NCI-H460 (cell line): ENCODE measurements at places on chromosomes 1 and 21.
A peak's percentile ranks its signal among the peaks of the same experiment; 100 is the strongest.

DNA sequence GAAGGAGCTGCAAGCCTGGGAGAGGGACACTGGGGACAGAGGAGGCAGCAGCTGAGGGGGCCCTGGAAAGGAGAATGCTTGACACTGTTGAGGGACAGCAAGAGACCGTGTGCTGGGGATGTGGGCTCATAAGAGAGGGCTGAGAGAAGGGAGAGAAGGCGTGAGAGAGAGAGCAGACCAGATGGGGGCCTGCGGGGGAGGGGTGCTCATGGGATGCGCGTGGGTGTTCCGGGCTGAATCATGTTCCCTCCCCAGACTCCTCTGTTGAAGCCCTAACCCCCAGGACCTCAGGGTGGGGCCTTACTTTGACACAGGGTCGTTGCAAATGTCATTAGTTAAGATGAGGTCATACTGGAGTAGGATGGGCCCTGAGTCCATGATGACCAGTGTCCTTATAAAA is 40.8 kb downstream of the NTPCR start:
- no peak for DNase-seq

DNA sequence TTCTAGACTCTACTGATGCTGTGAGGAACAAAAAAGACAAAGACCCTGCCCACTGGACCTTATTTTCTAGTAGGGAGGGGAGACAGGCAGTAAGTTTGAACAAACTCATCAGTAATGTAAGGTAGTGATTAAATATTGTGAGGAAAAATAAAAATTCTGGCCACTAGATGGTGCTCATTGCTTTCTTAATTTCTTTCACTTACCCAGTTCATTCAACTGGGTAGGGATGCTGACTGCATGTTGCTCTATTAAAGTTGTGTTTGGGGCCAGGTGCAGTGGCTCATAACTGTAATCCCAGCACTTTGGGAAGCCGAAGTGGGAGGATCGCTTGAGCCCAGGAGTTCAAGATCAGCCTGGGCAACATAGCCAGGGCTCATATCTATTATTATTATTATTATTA is 6.3 kb upstream of the KYAT3 start:
- DNase-seq: peak; percentile 65

DNA sequence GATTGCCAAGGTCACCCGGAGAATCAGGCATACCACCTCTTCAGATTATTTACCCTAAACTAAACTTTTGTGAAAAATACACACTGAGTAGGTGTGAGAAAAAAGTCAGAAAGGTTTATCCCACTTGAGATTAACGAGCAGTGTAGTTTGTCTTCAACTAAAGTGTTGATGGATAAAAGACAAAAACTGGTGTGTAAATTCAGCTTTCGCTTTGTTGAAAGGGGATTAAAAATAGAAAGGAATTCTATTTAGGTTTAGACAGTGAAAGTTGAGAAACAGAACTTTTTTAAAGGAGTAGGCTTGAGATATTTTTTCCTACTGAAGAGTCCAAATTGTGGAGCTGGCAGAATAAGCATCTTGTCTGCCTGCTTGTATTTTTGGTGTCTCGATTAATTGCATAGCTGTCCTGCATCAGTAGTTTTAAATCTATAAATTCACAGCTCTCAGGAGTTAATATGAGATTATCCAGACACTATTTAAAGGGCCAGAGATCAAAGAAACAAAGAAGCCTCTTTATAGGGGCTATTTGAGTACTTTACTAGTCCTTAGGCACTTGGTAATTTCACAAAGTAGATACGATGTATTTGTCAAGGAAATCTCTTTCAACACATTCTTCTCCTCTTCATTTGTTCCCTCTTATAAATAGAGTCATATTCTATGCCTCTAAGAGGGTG is 46.7 kb upstream of the RABGAP1L start:
- DNase-seq: no peak

- no peak for DNase-seq
Observed at GRCh38 chr1:224069138-224069537, 44.8 kb upstream of the FBXO28 start.

- DNase-seq: no peak
Observed at GRCh38 chr1:82790556-82790955, 989.8 kb downstream of the ADGRL2 start.

DNA sequence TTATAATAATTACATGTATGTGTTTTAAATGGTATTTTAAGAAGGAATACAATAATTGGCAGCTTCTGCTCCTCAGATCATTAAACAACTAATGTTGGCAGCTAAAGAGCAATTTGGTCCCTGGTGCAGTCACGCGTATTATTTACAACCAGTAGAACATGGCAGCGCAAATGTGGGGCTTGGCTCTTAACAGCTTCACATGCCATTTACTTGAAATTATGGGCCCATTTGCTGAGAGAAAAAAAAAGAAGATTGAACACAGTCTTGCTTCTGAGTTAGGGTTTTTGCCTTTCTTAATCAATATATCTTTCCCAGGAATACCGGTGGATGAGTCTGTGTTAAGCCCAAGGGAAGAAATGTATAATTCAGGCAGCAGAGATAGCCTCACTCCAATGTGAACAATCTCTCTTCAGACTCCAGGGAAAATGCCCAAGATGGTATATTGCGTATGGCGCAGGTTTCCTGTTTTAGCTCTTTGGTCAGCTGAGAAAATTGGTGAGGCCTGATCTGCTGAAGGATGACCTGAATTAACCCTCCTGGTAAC is 174.5 kb downstream of the DISC1 start:
- DNase-seq: no peak

GRCh38 chr1:167621780-167622313 is 8.2 kb upstream of the RCSD1 start:
- no peak for DNase-seq

- no peak for DNase-seq
Observed at GRCh38 chr1:43550598-43551246, 20.0 kb downstream of the PTPRF start.

GRCh38 chr1:248834343-248834940 is 3.6 kb upstream of the ZNF672 start:
- no peak for DNase-seq

- no peak for DNase-seq
Observed at GRCh38 chr1:25568090-25568833, 24.9 kb downstream of the LDLRAP1 start.

DNA sequence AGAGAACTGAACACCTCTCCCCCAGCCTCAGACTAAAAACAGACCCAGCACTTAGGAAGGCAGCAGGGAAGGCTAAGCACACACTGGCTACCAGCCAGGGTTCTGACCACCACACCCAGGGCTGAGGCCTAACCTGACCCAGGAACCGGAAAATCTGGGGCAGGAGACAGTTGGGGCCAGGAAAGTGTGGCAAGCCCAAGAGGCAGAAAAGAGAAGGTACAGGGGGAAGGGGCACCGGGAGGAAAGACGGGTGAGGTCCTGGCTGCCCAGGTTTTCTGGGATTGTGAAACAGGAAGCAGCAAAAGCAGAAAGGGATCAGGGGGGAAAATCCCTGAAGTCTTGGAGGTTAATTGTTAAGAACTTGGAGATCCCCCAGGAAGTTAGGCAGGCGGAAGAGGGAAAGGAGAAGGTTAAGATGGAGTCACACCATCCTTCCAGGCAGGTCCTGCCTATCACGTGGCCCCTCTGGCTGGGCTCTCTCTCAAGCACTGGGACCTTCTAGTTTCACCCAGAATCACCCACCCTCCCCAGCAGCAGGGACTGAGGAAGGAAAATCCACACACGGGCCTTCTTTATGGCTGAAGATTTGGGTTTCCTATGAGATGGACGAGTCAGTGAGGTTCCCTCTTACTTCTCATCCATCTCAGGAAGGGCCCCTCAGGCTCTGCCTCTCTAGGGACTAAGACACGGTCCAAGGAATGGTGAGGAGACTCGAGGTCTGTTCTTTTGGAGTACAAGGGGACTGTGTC is 2.6 kb downstream of the HDGF start:
- DNase-seq: no peak

DNA sequence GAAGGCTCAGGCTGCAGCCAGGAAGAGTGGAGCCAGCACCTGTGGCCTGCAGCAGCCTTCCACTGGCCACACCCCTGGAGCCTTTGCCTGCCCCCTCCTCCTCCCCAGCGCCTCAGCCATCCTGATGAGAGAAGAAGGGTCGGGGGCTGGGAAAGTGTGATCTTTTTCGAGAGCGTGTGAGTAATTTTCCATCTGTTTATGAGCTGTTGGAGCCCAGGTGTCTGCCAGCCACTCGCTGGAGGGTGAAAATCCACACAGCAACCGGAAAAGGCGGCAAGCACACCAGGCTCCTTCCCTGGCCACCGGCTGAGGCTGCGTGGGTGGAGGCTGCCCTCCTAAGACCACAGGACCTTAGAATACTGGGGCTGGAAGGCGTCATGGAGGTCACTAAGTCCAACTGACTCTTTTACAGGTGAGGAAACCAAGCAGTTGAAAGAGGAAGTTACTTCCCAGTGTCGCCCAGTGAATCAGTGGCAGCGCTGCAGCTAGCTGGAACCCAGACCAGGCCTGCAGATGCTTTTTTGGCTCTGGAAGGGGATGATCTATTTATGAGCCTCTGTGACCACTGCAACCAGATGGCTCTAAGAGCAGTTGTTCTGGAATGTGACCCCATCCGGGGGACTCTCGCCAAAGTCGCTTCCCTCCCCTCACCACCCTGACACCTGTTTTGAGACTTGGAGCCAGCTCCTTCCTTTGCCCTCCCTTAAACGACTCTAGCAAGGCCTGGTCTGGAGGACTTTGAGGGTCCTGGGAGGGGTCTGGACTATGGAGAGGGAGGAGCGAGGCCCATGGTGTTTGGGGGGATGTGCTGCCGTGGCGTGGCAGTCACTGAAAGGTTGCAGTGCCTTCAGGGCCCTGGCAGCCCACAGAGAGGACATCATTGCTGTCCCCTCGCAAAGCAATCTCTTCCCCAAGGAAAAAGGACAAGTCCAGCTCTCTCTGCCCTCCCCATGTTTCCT is 54.5 kb downstream of the LGR6 start:
- no peak for DNase-seq

DNA sequence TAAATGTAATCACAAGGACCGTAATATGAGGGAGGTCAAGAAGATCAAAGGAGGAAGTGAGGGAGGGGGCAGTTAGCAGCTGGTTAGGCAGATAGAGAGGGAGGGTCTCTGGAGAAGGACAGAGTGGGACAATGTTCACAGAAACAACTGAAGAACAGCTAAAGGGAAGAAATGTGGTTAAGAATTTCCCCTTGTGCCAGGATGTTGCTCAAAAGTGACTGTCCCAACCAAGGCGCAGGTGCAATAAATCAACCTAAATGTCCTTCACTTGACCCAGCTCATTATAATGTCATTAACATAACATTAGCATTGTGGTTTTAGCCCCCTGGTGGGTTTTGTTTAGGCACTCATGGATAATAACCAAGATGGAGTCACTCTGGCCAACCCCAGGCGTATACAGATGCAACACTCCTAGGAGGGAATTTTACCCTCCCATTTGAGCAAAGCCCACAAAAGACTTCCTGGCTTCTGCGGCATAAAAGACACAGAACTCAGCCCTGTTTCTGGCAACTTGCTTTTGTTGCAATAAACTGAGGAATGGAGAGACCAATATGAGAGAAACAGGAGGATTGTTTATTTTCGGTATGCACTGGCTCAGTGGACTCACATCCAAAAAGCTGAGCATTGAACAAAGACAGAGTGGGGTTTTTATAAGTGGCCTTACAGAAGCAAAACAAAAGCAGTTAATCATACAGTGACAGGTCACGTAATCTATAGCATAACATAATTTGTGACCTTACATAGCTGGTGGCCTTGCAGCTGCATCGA is 7.3 kb upstream of the CA6 start:
- no peak for DNase-seq

GRCh38 chr1:27507960-27508665 is 18.1 kb upstream of the WASF2 start:
- DNase-seq: no peak

- no peak for DNase-seq
Observed at GRCh38 chr1:5250336-5250735, 595.9 kb downstream of the AJAP1 start.

DNA sequence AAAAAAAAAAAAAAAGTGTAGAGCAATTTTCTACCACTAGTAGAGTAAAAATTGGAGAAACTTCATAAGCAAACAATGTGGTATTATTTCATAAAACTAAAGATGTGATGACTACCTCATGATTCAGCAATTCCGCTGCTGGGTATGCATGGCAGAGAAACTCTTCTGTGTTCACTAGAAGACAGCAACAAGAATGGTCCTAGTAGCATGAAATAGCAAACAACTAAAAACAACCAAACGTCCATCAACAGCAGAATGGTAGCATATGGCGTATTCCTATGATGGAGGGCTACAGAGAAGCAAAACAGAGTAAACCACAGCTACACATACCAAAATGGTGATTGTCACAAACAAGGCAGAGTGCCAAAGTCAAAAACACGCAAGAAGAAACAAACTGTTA is 18.9 kb downstream of the HTR1D start:
- DNase-seq: peak; percentile 64

DNA sequence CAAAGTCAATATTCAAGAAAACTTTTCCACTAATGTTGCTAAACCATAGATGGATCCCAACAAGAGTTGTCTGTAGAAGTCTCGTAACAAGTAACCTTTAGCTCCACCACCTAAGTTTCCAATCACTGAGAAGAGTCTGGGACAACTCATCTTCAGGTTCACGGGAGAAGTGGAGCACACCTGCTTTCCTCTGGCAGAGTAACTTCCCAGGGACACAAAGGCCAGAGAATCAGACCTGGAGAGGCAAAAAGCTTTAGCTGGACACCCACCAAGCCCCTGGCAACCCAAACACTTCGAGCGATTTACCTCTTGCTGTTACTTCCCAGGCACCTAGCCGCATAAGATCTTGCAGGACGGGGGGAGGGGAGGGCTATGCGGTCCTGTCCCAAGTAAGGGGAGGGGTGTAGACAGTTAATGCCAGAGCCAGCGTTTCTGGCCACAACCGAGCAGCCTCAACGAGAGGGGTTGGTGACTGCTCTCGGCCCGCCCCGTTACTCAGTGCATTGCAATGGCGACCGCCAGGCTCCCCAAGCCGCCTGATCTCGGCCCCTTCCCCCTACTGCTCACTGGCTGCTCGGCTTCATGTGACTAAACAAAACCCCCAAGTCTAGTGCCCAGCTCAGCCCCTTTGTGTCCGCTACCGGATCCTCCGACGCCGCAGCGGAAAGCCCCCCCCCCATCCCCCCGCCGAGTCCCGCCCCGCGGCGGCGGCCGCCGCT is 709 bp downstream of the ZNF644 start:
- DNase-seq: peak; percentile 44

- DNase-seq: no peak
Observed at GRCh38 chr1:169295425-169295824, 72.2 kb downstream of the NME7 start.

DNA sequence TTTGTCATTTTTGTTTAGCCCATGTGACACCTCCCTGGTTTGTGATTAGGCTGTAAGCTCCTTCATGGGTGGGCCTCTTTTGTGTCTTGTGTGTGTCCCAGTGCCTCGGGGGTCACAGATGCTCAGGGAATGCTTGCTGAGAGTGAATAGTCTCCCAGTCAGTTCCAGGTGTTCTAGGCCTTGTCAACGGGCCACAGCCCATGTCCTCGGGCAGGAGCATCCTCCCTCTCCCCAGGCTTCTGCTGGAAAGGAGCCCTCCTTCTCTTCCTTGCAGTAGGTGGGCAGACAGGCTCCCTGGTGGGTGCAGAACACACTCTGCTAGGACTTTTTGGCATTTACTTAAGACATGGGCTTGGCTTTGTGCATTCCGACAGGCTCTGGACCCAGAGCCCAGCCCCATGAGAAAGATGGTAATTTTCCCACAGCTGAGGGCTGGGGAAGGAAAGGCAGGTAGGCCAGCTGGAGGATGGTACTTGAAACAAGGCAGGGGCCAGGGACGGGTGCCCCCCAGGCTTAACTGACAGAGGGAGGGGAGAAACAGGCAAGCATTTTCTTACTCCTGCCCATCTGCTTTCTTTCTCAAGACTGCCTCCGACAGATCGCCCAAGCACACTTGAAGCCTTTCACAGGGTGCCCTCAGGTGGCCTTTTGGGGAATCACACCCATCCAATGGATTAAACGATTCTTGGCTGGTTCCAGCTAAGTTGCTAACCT is 7.1 kb upstream of the CPLANE2 start:
- peak; percentile 68 for DNase-seq

- DNase-seq: no peak
Observed at GRCh38 chr1:17881761-17882160, 126.6 kb downstream of the ACTL8 start.
